ENCODE measurements at places on chromosomes 11 and 22. TPM values are rescaled to one million over a fixed set of nuclear protein-coding genes. Genes with fewer than 3 reads are reported as not detected.

Gene MUC15
- 0.05 TPM for polyA plus RNA-seq

Gene FUT4
- polyA plus RNA-seq: 5.4 TPM

Gene SCO2
- polyA plus RNA-seq: 4.4 TPM

Gene SAA2
- not detected for polyA plus RNA-seq

Gene GAL
- 0.41 TPM for polyA plus RNA-seq

Gene TRIM29
- polyA plus RNA-seq: 1.2 TPM

Gene ELFN2
- polyA plus RNA-seq: 1.3 TPM

Gene PARVG
- polyA plus RNA-seq: 4.3 TPM

Gene CSTF3
- 36.5 TPM for polyA plus RNA-seq

Gene OR4S2
- polyA plus RNA-seq: not detected

GRCh38 chr11:1838077-1838425, 730 bp upstream of the TNNI2 start:
- no peak for DNase-seq

DNA sequence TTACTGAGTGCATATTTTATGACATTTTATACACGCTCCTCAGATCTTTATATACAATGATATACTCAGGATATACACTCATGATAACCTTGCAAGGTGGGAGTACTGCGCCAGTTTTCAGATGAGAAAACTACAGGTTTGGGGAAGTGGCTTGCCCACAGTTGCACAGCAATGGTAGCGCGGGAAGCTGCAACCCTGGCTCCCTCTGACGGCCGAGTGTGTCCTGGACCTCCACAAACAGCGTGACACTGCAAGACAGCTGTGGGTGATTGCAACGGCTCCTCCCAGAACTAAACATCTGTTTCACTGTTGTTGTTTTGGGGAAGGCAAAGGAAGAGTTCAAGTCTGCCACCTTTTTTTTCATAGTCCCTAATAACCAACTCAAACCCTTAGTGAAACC, 47.0 kb downstream of the PACSIN2 start:
- DNase-seq: peak; percentile 88

DNA sequence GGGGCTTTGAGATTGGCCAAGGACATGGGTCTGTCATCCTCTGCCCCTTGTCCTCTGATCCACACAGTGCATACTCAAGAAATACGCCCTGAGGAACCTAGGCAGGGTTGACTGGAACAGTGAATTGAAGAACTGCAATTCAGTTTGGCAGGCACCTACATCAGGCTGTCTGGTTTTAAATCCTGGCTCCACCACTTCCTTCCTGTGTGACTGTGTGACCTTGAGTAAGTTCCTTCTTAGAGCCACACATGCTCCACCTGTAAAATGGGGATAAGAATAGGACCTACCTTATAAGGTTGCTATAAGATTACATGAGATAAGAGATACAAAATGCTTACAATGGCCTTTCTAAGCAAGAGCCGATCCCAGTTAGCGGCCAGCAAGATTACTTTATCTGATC, 15.8 kb upstream of the TCF20 start:
- DNase-seq: no peak

DNA sequence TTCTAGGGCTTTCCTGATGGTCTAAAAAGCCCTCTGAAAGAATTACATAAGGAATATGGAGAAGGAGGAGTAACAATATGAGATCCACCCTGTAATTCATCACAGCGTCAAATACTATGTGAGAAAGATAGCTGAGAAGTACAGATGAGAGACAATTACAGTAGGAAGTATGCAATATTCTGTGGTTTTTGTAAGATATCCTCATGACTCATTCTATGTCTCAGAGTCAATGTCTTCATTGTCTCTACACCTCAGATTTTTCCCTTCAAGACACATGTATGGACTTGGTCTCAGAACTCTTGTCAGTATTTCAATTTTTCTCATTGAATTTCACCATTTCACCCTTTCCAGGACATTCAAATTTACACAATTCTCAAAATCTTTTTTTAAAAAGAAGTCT, 343.3 kb upstream of the CTSC start:
- no peak for DNase-seq

DNA sequence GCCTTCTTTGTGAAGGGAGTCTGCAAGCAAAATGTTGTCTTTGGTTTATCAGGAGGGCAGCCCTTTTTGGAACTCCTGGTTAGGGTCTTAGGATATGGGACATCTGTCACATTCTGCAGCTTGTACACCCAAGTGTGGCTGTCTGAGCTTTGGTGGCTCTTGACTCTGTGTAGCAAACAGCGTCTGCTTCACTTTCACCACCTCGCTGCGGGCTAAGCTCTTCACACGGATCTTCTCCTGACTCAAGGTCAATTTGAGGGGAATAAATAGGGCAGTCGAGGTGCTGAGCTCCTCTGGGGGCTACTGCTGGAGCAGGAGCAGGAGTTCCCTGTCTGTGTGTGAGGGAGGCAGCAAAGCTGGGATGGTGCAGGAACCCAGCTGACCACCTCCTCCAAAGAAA, 10.6 kb downstream of the MICAL2 start:
- no peak for DNase-seq

GRCh38 chr22:28955817-28956216, 72.4 kb downstream of the ZNRF3 start:
- DNase-seq: no peak

GRCh38 chr11:9838961-9839360, 175.1 kb downstream of the SWAP70 start:
- no peak for DNase-seq

GRCh38 chr11:64013141-64013896, 22.4 kb upstream of the FLRT1 start:
- no peak for DNase-seq

GRCh38 chr11:63911876-63912275, 5.1 kb downstream of the RCOR2 start:
- DNase-seq: no peak

GRCh38 chr22:38299770-38300102, 17.5 kb downstream of the CSNK1E start:
- DNase-seq: peak; percentile 4

- DNase-seq: no peak
These were observed 24.8 kb downstream of the FSHB start for GRCh38 chr11:30255637-30256036.

- no peak for DNase-seq
These were observed 171.1 kb upstream of the NAV2 start for GRCh38 chr11:19541521-19542049.

DNA sequence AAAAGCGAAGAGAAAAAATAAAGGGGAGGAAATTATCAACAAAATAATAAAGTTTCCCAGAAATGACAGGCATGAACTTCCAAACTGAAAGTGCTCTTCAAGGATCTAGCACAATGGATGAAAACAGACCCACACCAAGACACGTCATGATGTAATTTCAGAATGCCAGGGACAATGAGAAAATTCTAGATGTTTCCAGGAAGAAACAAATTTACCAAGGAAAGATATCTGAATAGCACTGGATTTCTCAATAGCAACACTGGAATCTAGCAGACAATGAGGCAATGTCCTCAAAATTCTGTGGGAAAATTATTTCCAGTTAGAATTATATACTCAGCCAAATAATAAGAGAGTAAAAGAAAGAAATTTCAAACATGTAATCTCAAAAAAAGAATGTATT, 46.0 kb downstream of the DENND5A start:
- DNase-seq: peak; percentile 60

DNA sequence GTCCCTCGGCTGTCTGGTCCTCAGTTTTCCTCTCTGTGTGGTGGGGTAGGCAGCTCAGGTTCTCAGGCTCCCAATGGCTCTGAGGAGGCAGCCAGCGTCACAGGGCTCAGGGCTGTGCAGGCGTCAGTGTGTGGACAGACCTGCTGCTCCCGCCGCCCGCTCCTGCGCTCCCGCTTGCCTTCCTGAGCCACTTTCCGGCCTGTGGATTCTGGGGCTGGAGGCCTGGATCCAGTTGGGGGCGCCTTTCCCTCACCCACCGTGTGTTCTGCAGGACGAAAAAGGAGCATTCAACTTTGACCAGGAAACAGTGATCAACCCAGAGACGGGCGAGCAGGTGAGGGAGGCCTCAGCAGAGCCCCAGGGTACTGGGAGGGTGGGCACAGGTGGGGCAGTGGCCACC, 14.7 kb downstream of the DPP3 start:
- DNase-seq: no peak

DNA sequence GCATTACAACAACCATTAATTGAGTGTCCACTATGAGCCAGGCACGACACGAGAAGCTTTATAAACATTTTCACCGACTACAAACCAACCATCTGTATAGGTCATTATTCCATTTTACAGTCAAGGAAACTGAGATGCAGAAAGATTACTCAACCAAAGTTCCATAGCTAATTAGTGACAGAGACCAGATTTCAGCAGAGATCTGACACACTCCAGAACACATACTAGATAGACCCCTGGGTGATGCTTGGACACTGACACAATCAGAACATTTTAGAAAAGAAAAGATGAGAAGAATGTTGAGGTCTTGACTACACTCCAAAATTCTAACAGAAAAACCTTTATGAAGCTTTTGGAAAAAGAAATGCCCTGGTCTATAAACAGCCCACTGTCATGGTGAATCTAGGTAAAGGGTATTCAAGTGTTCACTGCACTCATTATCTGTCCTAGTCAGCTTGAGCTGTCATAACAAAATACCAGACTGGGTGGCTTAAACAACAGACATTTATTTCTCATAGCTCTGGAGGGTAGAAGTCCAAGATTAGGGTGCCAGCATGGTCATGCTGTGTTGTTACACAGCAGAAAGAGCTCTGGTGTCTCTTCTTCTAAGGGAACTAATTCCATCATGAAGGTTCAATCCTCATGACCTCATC, 89.0 kb downstream of the RELT start:
- DNase-seq: no peak

DNA sequence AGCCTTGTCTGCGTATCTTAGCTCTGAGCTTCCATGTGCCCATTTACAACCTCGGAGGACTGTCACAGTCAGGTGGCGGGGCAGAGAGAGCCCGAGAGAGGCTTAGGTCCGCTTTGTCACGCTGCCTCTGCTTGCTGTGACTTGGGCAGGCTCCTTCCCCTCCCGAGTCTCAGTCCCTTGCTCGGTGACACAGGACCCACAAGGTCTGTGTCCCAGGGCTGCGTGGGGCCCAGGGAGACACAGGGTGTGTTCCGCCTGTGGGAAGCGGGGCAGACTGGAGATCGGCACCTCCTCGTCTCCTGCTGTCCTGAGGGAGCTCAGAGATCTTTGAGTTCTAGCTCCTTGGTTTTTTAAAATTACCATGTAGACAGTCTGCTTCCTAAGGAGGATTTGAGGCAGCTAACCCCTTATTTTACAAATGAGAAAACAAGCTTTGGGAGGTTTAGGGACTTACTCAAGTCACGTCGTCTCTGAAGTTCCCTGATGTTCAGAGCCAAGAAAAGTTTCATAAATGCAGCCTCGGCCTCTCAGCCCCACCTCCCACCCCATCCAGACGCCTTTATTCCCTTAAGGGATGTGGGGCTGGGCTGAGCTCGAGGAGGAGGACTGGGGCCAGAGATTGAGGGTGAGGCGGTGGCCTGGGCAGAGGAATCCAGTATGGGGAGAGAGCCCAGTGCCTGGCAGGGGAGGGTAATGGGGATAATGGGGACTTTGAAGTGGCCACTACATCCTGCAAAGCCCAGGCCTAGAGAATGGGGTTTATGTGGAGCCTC, 103.6 kb downstream of the NECTIN1 start:
- peak; percentile 55 for DNase-seq

DNA sequence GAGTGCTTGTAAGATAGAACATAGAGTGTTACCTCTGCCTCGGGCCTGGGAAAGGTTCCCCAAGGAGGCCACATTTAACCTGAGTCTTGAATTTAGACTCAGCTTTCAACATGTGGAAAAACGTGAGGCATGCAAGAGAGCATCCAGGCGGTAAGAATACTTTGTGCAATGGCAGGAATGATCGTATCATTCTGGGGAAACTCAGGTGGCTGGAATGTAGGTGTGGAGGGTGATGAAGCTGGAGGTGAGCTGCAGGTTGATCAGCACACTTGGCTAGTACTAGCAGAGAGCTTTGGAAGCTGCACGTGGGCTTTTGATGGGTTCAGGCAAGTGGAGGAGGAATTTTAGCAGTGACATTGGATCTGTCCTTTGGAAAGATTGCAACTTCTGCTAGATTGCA, 270.3 kb upstream of the RAG2 start:
- no peak for DNase-seq

DNA sequence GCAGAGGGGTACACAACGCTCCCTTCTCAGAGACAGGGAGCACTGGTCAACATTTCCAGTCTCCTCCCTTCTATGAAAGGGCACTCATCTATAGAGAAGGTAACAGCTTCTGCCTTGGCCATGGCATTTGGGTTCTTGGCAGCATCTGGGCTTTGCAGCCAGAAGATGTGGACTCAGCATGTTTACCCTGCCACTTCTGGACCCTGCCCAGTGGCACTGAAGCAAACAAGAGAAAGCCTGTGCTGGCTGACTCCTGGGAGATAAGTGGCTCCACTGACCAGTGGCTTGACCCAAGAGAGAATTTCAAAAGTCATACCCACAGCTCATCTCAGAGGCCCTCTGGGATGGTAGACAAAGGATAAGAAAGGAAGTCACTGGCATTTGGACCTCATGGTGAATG, 8.0 kb downstream of the CSNK2A3 start:
- DNase-seq: no peak

Data from muscle of leg (tissue), 16 donors.